Renal pelvis (tissue), 12 donors: ENCODE measurements at places on chromosomes 16 and 17. TPM values are rescaled to one million over a fixed set of nuclear protein-coding genes. Genes with fewer than 3 reads are reported as not detected.

HLF gene
- polyA plus RNA-seq = 7.2 TPM

CDK12 gene
- 64.7 TPM for polyA plus RNA-seq

EVPL gene
- 24.4 TPM for polyA plus RNA-seq

KRT36 gene
- not detected for polyA plus RNA-seq

C17orf50 gene
- 0.09 TPM for polyA plus RNA-seq

CCL5 gene
- 1.4 TPM for polyA plus RNA-seq

PIK3R6 gene
- 1.3 TPM for polyA plus RNA-seq

PRDM7 gene
- polyA plus RNA-seq = 0.44 TPM

TEPSIN gene
- 23.2 TPM for polyA plus RNA-seq

TPSD1 gene
- 0.32 TPM for polyA plus RNA-seq

ZPBP2 gene
- polyA plus RNA-seq = not detected
